Fibroblast of villous mesenchyme (primary cell): ENCODE measurements at places on chromosomes 13 and 19.

- DNase-seq: peak; percentile 82
These were observed 2.2 kb upstream of the PLEKHG2 start for GRCh38 chr19:39410017-39410830.

- no peak for DNase-seq
These were observed 498.4 kb upstream of the ARGLU1 start for GRCh38 chr13:107066355-107066754.

GRCh38 chr13:46894568-46894967 is 2.3 kb downstream of the HTR2A start:
- DNase-seq: no peak

GRCh38 chr13:44508562-44509077 is 67.5 kb downstream of the TSC22D1 start:
- DNase-seq: no peak

DNA sequence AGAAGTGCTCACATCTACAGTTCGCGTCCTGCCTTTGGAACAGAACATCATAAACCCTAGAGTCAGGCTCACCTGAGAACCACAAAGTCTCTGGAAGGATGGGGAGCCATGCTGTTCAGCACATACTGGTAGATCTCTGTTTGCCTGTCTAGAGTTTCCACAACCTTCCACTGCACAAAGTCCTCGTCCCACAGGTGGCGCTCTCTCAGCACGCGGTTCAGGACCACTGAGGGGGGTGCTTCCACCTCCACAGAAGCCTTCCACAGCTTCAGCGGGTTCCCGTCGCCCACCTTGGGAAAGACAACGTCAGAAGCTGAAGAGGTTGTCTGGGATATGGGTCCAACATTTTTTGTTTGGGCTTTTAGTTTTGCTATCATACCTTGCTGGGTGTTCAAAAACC is 93.6 kb downstream of the KL start:
- no peak for DNase-seq

- DNase-seq: peak; percentile 56
These were observed 9.8 kb downstream of the DAZAP1 start for GRCh38 chr19:1417145-1417544.

DNA sequence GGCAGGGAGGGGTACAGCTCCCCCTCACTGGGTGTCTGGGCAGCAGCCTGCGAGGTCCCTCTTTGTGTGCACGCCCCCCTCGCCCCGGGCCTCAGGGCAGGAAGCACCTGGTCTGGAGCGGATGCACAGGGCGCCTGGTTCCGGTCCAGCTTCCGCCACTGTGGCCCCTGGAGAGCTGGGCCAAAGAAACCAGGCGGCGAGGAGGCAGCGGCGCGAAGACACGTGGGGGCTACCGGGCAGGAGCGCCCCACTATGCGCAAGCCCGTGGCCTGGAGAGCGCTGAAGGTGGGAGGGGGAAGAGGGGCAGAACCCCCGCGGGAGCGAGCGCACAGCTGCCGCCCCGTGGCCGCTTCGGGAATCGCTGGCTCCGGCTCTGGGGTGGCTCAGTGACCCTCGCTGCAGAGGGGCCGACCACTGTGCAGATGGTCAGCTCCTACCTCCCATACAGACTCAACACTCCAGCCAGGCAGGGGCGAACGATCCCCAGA is 1.7 kb upstream of the LYL1 start:
- no peak for DNase-seq
